Posterior vena cava (tissue), 2 donors: ENCODE measurements at places on chromosomes 1 and 21. TPM values are rescaled to one million over a fixed set of nuclear protein-coding genes. Genes with fewer than 3 reads are reported as not detected.

DNA sequence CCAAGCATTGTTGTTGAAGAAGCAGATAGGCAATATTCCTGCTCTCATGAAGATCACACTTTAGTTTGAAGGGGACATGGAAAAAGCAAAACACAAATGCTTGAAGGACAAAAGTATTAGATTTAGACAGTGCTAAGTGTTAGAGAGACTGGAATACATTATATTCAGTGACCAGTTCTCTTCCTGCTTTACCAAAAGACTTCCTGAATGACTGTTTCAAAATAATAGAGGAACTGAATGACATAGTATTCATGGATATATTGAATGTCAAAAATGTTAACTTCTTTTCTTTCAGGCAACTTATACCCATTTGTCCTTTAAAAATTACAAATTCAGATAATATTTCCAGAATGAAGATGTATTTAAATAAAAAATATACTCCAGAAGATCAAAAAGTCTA lies 178.0 kb upstream of the IVNS1ABP start:
- no peak for DNase-seq

GRCh38 chr1:53293123-53293522 lies 34.7 kb downstream of the LRP8 start:
- DNase-seq = no peak

GRCh38 chr1:14055442-14056223 lies 355.6 kb downstream of the PRDM2 start:
- DNase-seq = no peak

- no peak for DNase-seq
Measured at GRCh38 chr21:33608559-33608958, 20.1 kb upstream of the DONSON start.

- DNase-seq = no peak
Measured at GRCh38 chr1:232574889-232575762, 54.8 kb downstream of the SIPA1L2 start.

- no peak for DNase-seq
Measured at GRCh38 chr1:64906447-64906846, 59.9 kb downstream of the JAK1 start.

Gene CFHR1
- 4.0 TPM for total RNA-seq

Gene WNT9A
- total RNA-seq = 2.7 TPM

Gene IRF6
- 2.7 TPM for total RNA-seq

Gene TDRD5
- total RNA-seq = not detected

Gene PLPP3
- total RNA-seq = 141 TPM
